Suppressor macrophage (primary cell): ENCODE measurements at places on chromosomes 2 and 18.
A peak's percentile ranks its signal among the peaks of the same experiment; 100 is the strongest.

DNA sequence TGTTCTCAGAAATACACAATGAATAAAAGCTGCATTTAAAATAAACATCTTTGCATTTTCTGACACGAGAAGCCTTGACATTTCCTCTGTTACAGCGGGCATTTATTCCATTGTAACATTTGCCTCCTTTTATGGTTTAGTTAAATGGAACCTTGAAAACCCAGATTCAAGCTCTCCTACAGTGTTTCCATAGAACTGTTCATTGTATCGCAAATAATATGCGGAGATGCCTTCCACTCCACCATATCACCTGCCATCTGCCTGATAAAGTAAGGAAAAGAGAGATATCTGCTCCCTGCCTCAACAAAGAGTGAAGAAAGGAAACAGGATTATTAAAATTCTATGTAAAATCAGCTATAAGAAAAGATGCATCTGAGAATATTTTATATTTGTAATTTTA lies 69.8 kb downstream of the CDH19 start:
- no peak for DNase-seq

DNA sequence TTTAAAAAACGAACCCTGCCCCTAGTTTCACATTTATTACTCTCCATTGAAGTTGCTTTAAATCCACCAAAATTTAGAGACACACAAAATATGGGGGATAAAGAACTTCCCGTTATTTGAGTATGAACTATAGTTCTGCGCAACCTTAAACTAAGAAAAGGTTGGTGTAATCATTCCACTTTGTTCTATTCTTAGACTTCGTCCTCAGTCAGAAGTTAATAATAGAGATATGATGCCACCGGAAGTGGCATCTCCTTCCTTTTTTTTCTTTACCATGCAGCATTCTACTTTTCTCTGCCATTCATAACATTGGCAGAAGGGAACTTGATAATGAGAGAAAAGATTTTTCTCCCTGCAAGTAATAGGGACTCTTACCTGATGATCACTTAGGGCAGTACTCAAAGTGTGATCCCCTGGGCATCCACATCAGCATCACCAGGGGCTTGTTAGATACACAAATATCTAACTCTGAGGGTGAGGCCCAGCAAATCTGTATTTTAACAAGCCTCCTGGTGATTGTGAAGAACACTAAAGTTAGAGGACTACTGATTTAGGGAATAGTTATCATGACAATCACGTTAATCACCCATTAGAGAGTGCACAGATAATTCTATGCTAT lies 147.7 kb upstream of the DTNA start:
- DNase-seq, result peak; percentile 6

- DNase-seq, result no peak
These were observed 33.7 kb upstream of the GTF2A1L start for GRCh38 chr2:48583961-48584360.

DNA sequence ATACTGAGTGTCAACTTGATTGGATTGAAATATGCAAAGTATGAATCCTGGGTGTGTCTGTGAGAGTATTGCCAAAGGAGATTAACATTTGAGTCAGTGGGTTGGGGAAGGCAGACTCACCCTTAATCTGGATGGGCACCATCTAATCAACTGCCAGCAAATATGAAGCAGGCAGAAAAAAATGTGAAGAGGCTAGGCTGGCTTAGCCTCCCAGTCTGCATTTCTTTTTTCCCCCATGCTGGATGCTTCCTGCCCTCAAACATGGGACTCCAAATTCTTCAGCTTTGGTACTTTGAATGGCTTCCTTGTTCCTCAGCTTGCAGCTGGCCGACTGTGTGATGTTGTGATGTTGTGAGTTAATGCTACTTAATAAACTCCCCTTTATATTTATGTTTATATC lies 577.4 kb downstream of the CPS1 start:
- no peak for DNase-seq

- DNase-seq, result no peak
These were observed 3.4 kb upstream of the ASNSD1 start for GRCh38 chr2:189657867-189658266.

DNA sequence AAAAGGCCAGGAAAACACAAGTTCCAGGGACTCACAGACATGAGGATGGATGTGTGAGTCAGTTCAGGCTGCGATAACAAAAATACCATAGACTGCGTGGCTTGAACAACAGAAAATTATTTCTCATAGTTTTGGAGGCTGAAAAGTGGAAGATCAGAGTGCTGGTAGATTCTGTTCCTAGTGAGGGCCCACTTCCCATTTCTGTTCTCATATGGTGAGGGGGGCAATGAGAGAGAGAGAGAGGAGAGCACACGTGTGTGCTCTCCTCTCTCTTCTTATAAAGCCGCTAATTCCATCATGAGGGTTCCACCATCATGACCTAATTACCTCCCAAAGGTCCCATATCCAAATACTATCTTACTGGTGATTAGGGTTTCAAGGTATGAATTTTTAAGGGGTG lies 23.0 kb downstream of the KLHL14 start:
- no peak for DNase-seq

- DNase-seq, result no peak
These were observed 20.8 kb upstream of the ATIC start for GRCh38 chr2:215290980-215291599.

DNA sequence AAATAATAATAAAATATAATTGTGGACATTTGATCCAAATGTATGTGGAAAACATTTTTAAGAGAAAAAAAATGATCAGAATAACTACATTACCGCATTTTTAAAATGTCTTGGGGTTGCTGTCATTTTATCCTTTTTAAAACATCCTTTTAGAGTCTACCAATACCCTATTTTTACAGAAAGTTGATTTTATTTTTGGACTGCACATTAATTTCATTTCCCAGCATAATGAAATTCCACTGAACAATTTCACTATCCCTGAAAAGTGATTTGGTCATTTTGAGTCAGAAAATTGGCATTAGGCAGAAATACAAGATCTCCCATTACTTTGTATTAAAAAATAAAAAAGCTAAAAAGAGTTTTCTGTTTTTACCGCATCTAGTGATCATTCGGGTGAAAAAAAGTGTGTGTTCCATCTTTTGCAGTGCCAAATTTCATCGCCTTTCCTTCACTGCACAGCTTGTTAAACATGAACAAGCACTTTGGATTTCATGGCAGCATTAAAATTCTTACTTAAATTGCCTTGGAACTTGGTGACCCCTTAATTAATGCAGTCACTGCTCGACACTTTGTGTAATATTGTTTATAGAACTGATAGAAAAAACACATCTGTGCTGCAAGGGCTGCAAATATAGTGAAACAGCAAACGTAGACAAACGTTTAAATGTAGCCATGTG lies 611.7 kb downstream of the TSN start:
- DNase-seq, result no peak

DNA sequence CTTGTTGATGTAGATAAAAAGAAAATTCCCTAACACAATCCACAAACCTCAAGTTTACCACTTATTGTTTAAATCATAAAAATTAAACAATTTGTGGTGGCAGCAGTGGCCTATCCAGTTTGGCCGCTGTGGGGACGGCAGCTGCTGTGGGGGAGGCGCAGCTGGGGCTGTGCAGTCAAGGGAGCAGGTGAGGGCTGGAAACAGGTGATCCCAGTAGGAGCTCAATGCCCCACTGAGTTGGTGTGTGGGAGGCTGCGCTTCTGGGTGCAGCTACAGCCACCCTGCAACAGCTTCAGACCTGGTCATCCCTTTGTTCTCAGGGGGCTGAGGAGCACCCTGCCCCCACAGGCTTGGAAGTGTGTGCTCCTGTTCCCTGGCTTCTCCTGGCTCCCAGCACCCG lies 266.0 kb upstream of the FSIP2 start:
- DNase-seq, result no peak

DNA sequence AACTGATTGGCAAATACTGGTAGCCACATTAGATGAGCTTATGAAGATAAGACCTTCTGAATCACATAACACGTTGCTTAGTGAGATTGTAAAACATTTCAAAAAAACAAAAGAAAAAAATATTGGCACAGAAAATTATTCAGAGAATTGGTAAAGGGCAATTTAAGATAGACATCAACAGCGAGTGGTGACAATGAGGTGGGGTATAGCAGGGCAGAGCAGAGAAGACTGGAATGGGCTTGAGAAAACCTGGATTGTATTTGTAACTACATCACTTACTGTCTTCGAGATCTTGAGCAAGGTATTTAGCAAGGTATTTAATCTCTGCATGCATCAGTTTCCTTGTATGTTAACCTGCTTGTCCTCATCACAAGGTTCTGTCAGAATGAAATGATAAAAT lies 313.0 kb upstream of the MEIS1 start:
- DNase-seq, result no peak

DNA sequence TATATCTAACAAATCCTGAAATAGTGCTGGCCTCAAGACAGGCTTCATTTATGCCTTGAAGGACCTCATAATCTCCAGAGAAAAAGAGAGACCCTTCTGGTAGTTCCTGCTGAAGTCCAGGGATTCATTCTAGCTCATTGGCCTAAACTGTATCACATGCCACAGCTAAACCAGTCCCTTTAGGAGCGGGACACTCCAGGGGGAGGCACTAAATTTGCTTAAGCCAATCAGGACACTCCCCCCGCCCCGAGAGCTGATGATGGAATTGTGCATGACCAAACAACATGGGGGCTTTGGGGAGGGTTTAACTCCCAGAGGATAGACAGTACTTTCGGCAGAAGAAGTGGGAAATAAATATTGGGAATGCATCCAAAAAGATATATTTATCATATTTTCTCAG lies 36.4 kb upstream of the CXCR4 start:
- DNase-seq, result no peak

DNA sequence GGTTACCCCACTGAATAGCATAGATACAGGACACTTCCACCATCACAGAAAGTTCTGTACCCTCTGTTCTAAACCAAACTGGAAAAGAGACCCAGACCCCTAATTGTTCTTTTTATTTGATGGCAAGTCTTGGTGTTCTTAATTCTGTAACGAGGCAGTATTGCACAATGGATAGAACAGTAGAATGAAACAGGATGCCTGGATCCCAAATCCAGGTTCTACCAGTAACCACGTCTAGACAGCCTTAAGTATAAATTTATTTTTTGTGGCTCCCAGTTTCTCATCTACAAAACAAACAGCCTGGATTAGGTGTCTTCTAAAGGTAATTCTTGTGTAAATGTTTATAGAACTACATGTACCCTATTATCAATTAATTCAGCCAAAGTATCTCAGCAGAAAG lies 23.7 kb downstream of the SMC6 start:
- no peak for DNase-seq

DNA sequence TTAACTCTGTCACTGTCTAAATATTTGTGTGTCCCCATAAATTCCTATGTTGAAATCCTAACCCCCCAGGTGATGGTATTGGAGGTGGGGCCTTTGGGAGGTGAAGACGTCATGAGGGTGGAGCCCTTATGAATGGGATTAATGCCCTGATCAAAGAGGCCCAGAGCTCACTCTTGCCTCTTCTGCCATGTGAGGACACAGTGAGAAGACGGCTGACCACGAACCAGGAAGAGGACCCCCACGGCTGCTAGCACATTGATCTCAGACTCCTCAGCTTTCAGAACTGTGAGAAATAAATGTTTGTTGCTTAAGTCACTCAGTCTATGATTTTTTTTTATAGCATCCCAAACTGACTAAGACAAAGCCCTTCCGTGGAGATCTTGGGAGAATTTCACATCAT lies 71.2 kb downstream of the BCL2L11 start:
- DNase-seq, result no peak

- DNase-seq, result no peak
These were observed 22.2 kb upstream of the TXNL4A start for GRCh38 chr18:80010551-80010906.

- DNase-seq, result no peak
These were observed 252.4 kb downstream of the EIPR1 start for GRCh38 chr2:3125001-3125760.

DNA sequence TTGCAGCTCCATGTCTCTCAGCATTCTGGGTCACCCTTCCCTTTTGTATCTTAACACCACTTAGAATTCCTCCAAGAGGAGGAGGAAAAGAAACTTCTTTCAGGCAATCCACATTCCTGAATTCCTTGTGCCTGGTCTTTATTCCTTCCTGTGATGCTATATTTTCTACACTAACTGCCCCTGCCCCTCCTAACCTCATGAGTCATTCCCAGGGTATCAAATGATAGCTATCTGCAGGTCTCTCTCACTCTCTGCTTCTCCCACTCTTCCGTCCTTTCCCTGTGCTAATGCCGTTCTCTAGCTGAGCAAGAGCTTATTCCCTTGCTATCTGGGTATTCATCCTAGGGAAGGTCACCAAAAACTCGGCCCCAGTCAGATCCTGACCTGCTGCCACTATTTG lies 395.0 kb upstream of the TCF4 start:
- DNase-seq, result no peak

- DNase-seq, result no peak
These were observed 341.2 kb downstream of the CYP26B1 start for GRCh38 chr2:71806432-71806831.

DNA sequence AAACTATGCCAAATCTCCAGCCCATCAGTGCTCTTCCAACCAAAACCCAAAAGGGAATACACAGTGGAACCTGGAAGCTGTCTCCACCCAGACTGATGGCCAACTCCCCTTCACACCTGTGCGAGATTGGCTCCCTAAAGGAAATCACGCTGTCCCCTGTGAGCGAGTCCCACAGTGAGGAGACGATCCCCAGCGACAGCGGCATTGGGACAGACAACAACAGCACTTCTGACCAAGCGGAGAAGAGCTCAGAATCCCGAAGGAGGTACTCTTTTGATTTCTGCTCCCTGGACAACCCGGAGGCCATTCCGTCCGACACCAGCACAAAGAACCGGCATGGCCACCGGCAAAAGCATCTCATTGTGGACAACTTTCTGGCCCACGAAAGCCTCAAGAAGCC lies 271.1 kb downstream of the SETBP1 start:
- DNase-seq, result no peak

GRCh38 chr2:76128622-76129021 lies 417.9 kb upstream of the GCFC2 start:
- no peak for DNase-seq

GRCh38 chr2:39913648-39914461 lies 134.8 kb upstream of the THUMPD2 start:
- DNase-seq, result peak; percentile 65

DNA sequence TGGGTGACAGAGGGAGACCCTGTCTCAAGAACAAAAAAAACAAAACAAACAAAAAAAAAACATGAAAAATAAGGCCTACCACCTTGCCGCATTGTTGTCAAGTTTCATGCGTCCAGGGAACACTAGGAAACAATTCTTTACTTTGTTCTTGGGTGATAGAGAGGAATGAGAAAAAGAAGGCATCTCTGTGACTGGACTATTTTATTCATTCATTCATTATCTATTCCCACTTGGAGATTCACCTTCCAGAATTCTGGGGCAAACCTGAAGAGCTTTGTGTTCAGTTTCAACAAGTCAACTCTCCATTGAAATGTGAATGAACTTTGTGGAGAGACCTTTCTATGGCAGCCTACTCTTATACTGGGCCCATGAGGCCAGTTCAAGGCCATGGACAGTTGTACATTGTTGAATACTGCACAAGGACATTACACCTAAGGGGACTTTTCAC lies 88.5 kb upstream of the NDUFV2 start:
- no peak for DNase-seq
